ENCODE measurements at places on chromosomes 2 and 18.

DNA sequence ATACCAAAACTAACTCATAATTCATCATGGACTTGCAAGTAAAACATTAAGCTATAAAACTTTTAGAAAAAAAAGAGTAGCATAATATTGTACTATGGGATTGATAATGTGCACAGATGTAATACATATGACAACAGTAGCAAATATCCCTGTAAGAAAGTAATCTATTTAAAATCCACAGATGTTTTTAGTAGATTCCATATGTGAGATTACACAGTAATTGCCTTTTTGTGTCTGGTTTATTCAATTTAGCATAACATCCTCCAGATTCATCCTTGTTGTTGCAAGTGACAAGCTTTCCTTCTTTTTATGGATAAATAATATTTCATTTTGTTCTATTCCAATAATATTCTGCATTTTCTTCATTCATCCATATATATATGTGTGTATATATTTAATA lies 278.2 kb upstream of the LRRTM4 start:
- no peak for DNase-seq

DNA sequence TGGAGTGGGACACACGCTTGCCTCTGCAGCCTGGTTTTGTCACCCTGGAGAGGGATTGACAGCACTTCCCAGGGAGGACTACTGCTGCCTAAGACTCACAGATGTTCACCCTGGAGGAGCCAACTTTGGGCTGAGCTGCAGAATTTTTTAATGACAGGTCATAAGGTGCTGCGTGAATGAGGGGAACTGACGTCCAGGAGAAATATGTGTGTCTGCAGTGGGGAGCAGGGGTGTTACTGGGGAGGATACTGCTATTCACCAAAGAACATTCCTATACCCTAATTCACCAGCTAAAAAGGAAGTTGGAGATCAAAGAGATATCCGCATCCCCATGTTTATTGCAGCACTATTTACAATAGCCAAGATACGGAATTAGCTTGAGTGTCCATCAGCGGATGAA lies 144.4 kb downstream of the MGAT5 start:
- DNase-seq = no peak

DNA sequence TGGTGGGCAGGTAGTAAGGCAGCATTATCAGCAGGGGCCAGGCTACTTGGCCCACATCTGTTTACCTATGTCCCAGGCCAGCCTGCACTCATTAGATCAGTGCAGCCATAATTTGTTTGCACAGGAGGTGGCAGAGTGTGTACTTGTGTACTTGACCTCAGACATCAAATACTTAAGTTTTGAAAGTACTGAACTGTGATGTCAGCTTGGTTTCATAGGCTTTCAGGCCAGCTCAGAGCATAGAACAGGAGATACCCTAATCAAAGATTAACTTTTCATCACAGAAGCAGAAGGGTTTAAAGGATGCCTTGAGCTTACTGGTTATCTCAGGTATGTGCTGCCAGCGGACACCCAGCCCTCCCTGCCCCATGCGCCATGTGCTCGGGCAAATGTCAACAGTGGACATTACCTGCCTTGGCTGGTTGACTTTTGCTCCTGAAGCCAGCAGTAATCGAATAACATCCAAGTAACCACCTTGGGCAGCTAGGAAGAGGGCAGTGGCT lies 33.2 kb downstream of the ANKRD29 start:
- DNase-seq = no peak

DNA sequence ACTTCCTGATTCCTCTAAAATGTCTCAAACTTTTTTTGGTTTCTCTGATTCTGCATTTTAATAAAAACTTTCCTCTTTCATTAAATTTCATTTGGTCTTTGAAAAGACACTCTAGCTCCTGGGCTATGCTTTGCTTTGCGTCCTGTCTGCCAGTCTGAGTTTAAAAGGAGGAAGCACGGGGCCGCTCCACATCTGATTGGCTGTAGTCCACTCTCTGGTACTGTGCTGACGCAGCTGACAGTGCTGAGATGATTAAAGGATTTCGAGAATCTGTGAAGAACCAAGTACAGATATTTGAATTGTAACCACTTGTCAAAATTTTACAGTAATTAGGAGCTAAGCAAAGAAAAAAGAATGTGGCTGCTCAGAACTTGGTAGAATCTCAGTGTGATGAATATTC lies 199.6 kb upstream of the HNMT start:
- DNase-seq = no peak

DNA sequence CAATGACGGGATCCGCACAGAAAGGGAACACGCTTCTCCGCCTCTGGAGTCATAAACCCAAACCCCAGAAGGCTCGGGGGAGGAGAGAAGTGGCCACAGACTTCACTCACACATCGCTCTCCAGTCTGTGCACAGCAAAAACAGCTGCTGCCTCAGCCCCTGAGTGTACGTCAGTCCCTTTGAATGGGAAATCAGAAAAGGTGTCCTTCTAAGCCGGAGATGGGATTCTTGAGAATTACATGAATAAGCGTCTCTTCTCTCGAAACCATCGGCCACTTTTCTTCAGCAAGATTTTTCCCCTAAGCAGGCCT lies 78.3 kb downstream of the PDCL3 start:
- DNase-seq = no peak

- no peak for DNase-seq
These were observed 78.7 kb downstream of the SPATS2L start for GRCh38 chr2:200385063-200385635.

DNA sequence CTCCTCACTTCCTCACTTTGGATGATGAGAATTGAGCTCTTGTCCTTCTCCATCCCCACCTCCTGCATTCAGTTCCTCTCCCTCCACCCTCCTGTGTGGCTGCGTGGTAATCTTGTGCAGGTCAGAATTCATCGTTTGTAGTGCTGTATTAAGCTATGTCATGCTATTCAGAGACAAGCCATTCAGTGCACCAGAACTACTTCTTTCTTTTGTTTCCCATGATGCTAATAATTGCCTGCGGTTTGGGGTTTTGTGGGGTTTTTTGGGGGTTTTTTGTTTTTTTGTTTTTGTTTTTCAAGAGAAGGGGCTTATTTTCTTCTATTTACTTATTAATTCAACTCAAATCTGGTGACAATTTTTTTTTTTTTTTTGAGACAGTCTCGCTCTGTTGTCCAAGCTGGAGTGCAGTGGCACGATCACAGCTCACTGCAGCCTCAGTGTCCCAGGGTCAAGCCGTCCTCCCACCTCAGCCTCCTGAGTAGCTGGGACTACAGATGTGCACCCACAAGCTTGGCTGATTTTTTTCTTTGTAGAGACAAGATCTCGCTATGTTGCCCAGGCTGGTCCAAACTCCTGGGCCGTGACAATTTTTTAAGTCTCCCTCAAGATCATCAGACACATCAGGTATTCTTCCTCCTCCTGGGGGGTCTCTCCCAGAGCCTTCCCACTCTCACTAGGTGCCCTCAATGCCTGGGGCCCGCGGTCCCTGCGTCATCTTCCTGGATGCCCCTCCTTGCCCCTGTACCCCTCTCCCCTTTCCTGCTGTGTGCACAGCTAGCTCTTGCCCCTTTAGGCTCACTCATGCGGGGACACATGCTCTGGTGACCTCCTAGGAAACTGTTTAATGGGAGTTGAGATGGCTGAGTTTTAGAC lies 37.8 kb downstream of the MAL start:
- no peak for DNase-seq

DNA sequence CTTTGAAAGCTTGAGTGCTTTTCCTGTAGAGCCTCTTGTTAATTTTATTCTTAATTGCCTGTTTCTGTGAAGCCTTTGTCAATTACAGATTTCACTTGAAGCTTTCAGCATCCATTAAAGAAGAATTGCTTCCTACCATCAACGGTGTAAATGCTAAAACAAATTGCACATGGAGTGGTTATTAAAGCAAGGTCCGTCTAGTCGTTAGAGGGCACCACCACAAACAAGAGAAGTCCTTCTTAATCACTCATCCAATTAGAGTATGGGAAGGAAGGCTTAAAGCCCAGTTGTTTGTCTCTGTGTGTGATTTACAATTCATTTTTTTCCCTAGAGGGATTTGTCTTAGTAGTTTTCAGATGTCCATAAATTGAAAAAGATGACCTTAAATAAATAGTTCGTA lies 1.6 kb downstream of the KCNJ3 start:
- DNase-seq = no peak

- no peak for DNase-seq
These were observed 14.4 kb upstream of the MRPL19 start for GRCh38 chr2:75632091-75632701.

GRCh38 chr18:58466636-58467205 lies 162.2 kb downstream of the ALPK2 start:
- no peak for DNase-seq

DNA sequence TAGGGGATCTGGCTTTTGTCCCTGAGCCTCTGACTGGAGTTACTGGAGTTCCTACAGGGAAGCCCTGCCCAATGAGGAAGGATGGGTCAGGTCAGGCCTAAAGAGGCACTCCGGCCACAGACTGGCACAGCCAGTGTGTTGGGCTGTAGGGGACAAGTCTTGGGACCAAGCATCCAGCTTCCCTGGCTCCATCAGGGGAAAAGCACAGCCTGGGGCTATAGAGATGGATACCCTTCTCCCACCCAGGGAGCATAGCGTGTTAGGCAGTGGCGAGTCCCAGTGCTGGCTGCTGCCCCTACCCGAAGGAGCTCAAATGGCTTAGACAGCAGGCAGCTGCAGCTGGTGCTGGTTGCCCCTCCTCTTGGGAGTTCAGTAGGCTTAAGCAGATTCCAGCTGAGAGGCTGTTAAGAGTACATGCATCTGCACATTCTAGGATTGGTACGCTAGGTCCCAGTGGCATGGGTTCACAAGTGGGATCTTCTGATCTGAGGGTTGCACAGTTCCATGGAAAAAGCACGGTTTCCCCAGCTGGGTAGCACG lies 111.4 kb downstream of the DCDC2C start:
- no peak for DNase-seq

GRCh38 chr2:4898706-4899105 lies 793.5 kb upstream of the SOX11 start:
- no peak for DNase-seq

- no peak for DNase-seq
These were observed 7.8 kb downstream of the SLC66A2 start for GRCh38 chr18:79943608-79944125.

DNA sequence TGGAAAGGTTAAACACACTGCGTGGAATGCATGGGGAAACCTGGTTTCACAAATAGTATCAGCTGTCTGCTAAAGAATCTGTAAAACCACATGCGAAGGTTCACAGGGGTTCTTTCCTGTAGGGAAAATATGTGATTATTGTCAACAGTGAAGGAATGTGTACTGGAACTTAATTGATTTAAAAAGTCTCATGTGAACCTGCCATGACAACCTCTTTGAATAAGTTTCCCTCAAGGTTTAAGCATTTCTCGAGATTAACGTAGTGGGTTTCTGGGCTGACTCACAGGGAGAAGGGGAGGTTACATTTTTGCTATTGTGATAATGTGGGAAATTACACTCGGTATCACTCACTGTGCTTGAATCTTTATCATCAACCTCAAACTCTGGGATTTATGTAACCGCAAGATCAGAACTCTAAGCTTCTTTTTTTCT lies 28.2 kb upstream of the IL1R1 start:
- DNase-seq = no peak

- DNase-seq = no peak
These were observed 299.2 kb upstream of the ZSWIM2 start for GRCh38 chr2:187148059-187148714.

GRCh38 chr2:206163251-206163880 lies 3.7 kb downstream of the EEF1B2 start:
- no peak for DNase-seq

DNA sequence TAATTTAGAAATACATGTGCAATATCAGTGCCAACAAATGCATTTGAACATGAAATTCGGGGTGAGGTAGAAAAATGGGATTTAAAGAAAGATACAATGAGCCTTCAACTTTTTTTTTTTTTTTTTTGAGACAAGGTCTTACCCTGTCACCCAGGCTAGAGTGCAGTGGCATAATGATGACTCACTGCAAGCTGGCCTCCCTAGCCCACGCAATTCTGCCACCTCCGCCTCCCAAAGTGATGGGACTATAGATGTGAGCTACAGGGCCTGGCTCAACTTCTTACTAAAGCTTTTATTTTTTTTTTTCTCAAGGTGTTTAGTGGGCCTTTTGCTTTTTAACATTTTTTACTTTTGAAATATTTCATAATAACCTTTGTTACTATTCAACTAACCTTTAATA lies 365.6 kb downstream of the LRRTM4 start:
- no peak for DNase-seq

- no peak for DNase-seq
These were observed 105.2 kb downstream of the NETO1 start for GRCh38 chr18:72762515-72763122.

- no peak for DNase-seq
These were observed 131.6 kb upstream of the DOCK10 start for GRCh38 chr2:225173909-225174308.

GRCh38 chr18:12540751-12541150 lies 117.2 kb downstream of the SPIRE1 start:
- DNase-seq = no peak

GRCh38 chr18:75831960-75832359 lies 404.5 kb upstream of the SMIM21 start:
- DNase-seq = no peak

- no peak for DNase-seq
These were observed 67.7 kb downstream of the NCK2 start for GRCh38 chr2:105812180-105813044.

Data from stimulated activated CD8-positive, alpha-beta memory T cell treated with anti-CD3 and anti-CD28 coated beads, Interleukin-7, amount 100 ng/mL, for 4 hours (primary cell).